ENCODE measurements at places on chromosomes 7 and 10. TPM values are rescaled to one million over a fixed set of nuclear protein-coding genes. Genes with fewer than 3 reads are reported as not detected.
A peak's percentile ranks its signal among the peaks of the same experiment; 100 is the strongest.

GRCh38 chr7:156703773-156704482 lies 63.4 kb downstream of the RNF32 start:
- DNase-seq = no peak

- no peak for DNase-seq
Measured at GRCh38 chr10:79159785-79160184, 91.0 kb downstream of the ZMIZ1 start.

GRCh38 chr7:2680792-2681490 lies 7.1 kb upstream of the AMZ1 start:
- DNase-seq = peak; percentile 74

GRCh38 chr7:106905734-106906133 lies 40.7 kb downstream of the PIK3CG start:
- no peak for DNase-seq

DNA sequence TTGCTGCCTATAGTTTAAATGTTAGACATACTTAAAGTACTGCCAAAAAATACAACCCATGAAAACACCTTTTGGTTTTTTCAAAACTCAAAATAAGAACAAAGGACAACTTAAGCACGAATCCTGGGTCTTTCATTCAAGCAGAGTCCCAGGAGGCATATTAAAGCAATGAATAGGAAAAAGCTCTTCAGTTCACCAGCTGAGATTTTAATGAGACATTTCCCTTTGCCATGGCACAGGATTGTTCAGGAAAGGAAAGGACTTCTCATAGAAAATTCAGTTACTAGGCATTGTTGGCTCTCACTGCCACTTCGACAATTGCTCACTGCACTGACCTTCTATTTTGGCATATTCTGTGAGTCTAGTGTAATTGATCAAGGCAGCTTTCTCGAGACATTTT lies 133.5 kb upstream of the FEZF1 start:
- DNase-seq = no peak

GRCh38 chr10:80210259-80210658 lies 4.9 kb upstream of the ANXA11 start:
- no peak for DNase-seq

DNA sequence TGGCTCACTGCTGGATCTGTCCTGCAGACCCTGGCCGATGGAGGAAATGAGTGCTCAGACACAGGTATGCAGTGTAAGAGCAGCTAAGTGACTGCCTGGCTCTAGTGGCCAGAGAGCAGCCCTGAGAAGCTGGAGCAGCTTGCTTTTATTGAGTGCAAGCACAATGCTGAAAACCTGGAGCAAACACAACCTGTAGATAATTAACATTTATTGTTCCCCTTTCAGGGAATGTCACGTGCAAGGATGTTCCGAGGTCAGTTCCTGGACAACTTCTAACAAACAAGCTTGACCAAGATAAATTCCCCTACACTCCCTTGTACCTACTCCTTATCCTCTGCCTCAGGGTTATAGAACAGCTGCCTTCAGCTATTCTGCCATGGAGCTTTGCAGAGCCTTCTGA lies 31.3 kb downstream of the DDC start:
- DNase-seq = no peak

DNA sequence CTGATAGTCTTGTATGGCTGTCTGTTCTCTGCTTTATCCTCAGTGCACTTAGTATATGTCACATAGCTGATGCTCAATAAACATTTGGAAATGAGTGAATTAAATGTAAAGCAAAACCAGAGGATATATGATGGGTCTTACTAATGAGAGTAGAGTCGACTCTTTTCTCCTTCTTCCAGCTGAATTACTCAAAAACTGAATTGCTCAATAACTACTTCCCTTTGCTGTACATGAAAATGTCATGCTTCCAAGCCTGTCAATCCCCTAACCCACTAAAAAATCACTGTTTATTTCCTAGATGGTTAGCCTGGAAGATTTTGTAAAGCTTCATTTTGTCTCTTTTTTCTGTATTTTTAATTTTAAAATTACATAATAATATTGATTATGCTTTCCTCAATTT lies 88.0 kb downstream of the OR13A1 start:
- no peak for DNase-seq

- DNase-seq = no peak
Measured at GRCh38 chr10:30197186-30197585, 137.8 kb upstream of the JCAD start.

DNA sequence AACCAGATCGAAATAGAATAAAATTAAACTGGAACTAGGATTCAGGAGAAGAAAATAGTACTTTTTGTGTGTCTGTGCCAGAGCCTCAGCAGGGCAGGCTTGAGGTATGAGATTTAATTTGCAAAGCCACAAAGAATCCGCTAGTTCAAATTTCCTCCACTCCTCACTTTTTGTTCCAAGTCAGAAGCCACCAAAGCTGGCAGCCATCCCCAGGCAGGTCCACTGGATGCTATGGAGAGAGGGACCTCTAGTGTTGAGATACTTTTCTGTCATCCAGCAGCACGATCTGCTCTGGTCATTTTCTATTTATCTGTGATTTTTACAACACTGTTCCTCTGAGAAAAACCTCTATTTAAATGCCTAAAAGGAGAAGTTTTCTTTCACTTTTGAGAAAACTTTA lies 147.9 kb upstream of the FRMD4A start:
- no peak for DNase-seq

DNA sequence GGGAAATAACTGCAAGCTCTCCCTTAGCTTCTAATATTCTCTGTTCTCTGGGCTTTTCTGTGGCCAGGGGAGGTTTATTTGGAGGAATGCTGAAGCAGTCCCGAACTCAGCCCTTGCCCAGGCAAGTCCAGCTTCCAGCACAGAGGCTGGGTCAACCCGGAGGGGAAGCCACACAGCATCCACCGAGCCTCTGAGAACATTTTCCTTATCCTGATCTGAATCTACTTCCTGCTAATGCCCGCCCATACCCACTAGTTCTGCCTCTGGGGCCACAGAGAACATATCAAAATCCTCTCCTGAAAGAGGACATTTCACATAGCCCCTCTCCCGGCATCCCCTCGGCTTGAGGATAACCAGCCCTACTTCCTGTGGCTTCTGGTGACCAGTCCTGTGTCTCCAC lies 31.1 kb downstream of the SH3PXD2A start:
- DNase-seq = no peak

DNA sequence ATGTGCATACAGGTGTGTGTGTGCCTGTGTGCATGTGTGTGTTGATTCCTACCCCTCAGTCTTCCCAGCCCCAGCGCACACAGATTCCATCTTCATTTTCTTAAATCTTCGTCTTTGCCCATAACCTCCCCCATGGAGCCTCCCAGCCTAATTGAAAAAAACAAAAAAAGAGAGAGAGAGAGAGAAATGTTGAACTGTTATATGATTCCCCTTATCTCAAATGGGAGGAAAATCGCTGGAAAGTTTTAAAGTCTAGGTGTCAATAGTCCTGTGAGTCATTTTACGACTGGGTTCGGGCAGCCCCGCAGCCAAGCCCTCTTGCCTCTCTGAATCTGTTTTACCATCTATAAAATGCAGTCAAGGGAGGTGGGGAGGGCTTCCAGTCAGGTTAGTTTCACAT lies 60.9 kb downstream of the SPOCK2 start:
- DNase-seq = no peak

- DNase-seq = no peak
Measured at GRCh38 chr7:15652776-15653290, 33.6 kb downstream of the MEOX2 start.

GRCh38 chr7:1131471-1132265 lies 28.3 kb downstream of the ZFAND2A start:
- DNase-seq = no peak

- no peak for DNase-seq
Measured at GRCh38 chr10:49139028-49139845, 5.4 kb upstream of the FAM170B start.

DNA sequence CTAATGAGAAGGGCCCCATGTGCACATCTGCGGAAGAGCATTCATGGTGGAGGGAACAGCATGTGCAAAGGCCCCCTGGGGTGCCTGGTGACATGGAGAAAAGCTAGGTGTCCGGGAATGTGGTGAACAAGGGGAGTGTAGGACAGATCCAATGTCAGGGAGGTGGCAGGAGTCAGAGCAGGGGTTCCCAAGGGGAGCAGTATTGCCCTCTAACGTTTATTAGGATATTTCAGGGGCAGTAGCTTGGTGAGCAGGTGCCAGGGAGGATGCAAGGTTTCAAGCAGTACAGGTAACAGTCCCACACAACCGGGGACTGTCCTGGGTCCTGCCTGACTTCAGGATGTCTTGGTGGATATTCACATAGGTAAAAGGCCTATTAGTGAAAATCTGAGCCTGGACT lies 209.6 kb downstream of the EMX2 start:
- DNase-seq = no peak

GRCh38 chr10:96250349-96250748 lies 21.0 kb downstream of the BLNK start:
- no peak for DNase-seq

- DNase-seq = no peak
Measured at GRCh38 chr7:40761762-40762560, 627.2 kb downstream of the SUGCT start.

GRCh38 chr7:4828720-4829383 lies 33.0 kb downstream of the PAPOLB start:
- DNase-seq = no peak

- DNase-seq = no peak
Measured at GRCh38 chr10:24898501-24898900, 53.9 kb downstream of the PRTFDC1 start.

DNA sequence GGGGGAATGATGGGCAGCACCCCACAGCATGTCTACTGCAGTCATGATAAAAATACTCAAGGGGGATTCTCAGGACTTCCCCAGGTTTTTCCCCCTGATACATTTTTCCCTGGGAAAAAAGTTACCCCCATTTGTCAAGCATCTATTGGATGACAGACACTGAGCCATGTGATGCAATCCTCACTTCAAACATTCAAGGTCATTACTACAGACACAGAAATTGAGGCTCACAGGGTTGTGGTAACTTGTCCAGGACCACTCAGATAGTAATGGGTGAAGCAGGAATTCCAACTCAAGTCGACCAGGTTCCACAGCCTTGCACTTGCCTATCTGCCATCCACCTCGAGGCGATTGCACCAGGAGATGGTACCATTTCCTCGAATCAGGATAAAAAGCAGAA lies 31.7 kb downstream of the PPP1R3C start:
- no peak for DNase-seq

- peak; percentile 74 for DNase-seq
Measured at GRCh38 chr10:71766717-71767419, 6.5 kb downstream of the VSIR start.

DNA sequence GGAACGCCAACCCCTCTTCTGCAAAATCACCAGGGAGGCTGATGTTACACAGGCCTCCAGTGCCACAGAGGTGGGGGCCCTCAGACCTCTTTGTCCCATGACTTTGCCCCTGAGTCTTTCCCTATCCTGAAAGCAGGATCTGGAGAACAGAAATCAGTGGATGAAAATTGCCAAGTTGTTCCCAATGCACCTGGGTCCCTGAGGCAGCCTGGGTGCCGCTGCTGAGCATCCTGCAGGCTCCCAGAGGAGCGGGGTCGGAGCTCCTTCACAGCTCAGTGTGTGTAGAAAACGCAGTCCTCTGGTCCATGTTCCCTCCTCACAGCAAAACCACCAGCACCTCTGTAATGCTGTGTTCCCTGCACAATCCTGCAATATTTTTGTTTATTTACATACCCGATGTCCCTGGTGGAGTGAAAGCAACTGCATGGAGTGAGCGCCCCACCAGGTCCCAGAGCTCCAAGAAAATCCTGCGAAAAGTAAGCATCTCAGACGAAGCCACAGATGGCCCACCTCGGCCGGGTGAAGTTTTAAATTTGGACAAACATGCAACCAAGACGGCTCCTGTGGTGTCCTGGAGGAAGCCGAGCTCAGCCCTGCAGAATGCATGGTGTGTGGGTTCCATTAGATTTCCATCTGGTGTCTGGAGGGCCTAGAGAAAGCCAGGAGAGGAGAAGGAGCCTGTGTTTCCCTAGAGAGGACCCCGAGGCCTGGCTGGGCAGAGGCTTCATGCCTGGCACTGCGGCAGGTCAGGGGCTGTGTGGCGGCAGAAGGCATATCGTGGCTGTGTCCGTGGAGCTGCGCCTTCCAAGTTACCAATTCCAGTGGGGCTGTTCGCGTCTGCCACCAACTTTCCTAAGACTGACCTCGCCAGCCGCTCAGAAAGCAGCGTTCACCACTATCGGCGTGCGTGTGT lies 235.2 kb downstream of the WDR37 start:
- DNase-seq = no peak

DNA sequence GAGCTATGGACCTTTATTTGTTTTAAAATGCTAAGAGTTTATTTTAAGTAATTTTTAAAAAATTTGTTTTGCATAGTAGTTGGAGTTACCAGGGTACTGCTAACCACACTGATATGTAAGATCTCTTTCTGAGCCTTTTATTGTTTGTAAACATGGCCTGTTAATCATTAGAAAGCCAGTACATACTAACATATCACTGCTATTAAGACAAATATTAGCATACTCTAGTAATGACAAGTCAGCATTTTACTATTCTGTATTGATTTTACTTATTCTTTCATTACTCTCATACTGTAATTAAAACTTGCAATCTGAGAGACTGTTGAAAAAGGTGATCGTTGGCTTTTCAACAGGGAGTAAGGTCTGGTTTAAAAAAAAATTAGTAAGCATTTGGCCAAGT lies 66.7 kb downstream of the PTEN start:
- DNase-seq = no peak

- DNase-seq = no peak
Measured at GRCh38 chr10:27150261-27150660, 3.9 kb downstream of the YME1L1 start.

Gene C7orf25
- 2.3 TPM for polyA plus RNA-seq

Gene GIMAP6
- 0.45 TPM for polyA plus RNA-seq

Gene GARIN1A
- 0.70 TPM for polyA plus RNA-seq

Gene PRSS37
- not detected for polyA plus RNA-seq

Gene EVX1
- not detected for polyA plus RNA-seq

Gene ASZ1
- not detected for polyA plus RNA-seq

Gene LRGUK
- polyA plus RNA-seq = 0.65 TPM

Gene ZNF467
- polyA plus RNA-seq = 1.2 TPM

Gene PCLO
- polyA plus RNA-seq = 0.27 TPM

Gene PAPOLB
- not detected for polyA plus RNA-seq

Gene NUTM2B
- 0.56 TPM for polyA plus RNA-seq

Gene EBLN1
- polyA plus RNA-seq = not detected

Gene NKX1-2
- not detected for polyA plus RNA-seq

Gene LRRD1
- polyA plus RNA-seq = not detected
